ENCODE measurements at places on chromosomes 7 and 10. TPM values are rescaled to one million over a fixed set of nuclear protein-coding genes. Genes with fewer than 3 reads are reported as not detected.
A peak's percentile ranks its signal among the peaks of the same experiment; 100 is the strongest.

DNA sequence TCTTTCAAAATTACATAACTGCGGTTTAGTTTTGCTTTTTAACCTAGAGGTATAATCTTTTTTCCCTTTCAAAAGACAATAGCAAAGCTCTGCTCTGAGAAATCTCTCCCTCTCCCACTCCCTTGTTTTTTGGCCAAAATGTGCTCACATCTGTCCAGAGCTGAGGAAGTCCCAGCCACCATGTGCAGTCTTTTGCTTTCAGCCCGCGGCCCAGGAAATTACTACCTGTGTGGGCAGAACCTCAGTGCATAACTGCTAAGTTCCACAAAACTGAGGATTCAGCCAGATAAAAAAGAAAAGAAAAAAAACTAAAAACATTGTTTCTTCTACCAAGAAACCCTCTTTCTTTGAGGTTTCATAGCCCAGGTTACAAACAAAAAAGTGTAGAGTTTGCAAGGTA, 115.0 kb upstream of the HGF start:
- H3K4me1 ChIP-seq, result no peaks in the 10 kb centered on the region
- no peaks in the 10 kb centered on the region for H3K36me3 ChIP-seq
- H3K4me3 ChIP-seq, result no peak overlapping the region
- no peak for DNase-seq
- H3K27ac ChIP-seq, result no peak overlapping the region
- H3K27me3 ChIP-seq, result no peaks in the 10 kb centered on the region

The CCL26 gene
- total RNA-seq, result not detected

The GRM3 gene
- total RNA-seq, result not detected

DNA sequence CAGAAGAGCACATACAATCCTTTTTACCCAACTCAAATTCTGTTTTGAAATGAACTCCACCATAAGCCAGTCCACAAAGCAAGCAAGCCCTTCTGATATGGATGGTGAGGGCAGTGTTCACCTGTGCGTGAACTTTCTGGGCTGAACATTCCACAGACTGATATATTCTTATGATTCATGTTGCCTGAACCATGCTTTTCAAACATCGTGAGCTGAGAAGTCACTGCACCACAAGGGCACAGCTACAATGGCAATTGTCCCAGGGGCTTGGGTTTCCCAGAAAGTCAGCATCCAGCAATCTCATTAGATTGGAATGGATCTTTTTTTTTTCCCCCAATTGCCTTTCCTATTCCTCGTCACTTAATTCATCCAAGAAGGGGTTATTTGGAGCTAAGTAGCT, 86.9 kb upstream of the ZNF438 start:
- peaks cover 21% of the 10 kb centered on the region for H3K4me1 ChIP-seq
- H3K36me3 ChIP-seq, result no peaks in the 10 kb centered on the region
- peaks cover 3% of the 10 kb centered on the region for H3K27me3 ChIP-seq
- no peak overlapping the region for H3K27ac ChIP-seq
- DNase-seq, result no peak
- no peak overlapping the region for H3K4me3 ChIP-seq

- peak overlapping the region; percentile 98 for H3K4me3 ChIP-seq
- H3K36me3 ChIP-seq, result no peaks in the 10 kb centered on the region
- H3K4me1 ChIP-seq, result peaks cover 9% of the 10 kb centered on the region
- H3K27ac ChIP-seq, result peak overlapping the region; percentile 96
These were observed 383 bp downstream of the MARVELD1 start for GRCh38 chr10:97713826-97714400.

The DPYSL4 gene
- 402 TPM for total RNA-seq
